ENCODE measurements at places on chromosomes 5 and 9.

DNA sequence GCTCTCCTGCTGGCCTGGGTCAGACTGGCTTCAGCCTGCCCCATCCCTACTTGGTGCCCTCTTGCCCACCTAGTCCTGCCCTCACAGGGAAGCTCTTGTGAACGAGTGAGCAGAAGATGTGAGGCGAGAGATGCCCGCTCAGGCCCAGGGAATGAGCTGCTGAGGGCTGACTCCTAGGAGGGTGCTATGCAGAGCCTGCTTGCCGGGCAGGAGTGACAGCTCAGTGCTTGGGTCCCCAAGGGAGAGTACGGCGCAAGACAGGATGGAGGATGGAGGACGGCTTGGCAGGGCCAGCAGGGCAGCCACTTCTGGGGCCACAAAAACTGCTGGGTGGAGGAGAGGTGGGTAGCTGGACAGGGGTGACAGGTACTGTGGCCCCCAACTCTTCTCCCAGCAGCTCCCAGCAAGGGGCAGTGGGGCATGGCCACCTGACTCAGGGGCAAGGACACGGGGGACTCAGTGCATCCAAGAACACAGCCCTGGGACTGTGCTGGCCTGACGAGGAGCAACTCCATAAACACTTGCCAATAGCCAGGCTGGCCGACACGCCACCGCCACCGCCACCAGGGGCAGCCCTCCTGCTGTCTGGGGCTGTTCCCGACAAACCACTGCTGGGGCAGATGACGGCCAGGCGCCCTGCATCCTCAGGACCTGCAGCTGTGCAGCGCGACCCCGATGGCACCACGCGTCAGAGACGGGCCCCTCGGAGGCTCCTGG is 55.6 kb upstream of the UBAC1 start:
- no peak for DNase-seq

DNA sequence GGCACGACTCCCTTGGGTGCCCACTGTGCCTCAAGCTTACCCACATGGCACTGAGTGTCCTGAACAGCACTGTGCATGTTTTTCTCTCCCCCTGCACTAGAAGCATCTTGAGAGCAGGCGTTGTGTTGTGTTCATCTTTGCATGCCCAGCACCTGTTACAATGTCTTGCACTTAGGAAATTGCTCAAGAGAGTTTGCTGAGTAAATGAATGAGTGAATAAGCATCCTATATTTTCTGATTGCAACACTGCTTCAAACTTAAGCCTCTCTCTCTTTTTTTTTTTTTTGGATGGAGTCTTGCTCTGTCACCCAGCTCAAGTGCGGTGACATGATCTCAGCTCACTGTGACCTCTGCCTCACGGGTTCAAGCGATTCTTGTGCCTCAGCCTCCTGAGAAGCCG is 94.5 kb downstream of the LMNB1 start:
- no peak for DNase-seq

DNA sequence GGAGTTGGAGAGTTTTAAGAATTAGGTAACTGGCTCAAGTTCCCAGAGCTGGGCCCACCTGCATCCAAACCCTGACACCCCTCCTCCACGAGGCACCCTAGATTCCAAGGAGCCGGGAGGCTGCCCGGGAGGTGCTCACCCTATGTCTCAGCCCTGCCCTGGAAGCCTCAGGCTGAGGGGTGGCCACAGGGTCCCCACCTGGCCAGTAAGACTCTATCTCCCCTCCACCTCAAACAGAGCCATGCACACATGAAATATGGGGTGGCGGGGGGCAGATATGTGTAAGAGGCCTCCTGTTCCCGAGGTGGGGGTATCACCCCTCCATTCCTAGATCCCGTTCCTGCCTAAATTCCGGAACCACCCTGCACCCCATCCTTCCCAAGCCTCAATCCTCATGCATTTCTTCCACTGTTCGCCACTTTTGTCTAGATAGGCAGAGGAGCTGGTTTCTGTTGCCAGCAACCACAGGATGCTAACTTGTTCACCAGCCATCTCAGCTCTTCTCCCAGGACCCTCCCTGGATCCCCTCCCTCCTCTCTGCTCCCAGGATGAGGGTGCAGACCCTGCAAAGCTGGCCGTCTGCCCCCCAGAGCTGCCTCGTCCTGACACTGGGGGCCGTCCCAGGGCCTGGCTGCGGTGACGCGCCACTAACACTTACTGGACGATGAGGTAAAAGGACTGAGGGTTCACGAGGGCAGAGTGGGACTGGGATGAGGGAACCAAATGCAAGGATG is 44.1 kb downstream of the COL23A1 start:
- DNase-seq: no peak

DNA sequence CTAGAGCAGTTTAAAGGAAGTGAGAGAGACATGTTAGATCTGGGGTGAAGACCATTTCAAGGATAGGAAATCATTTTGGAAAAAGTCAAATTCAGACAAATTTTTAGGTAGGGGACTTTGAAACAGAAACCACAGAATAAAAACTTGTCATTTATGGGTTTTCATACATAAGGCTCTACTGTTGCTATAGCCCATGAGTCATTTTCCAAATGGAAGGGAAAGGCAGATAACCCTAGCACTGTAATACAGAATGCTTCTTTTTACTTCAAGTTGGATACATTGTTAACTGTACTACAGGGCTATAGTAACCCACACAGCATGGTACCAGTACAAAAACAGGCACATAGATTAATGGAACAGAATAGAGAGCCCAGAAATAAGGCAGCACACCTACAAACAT is 455.4 kb downstream of the EBF1 start:
- no peak for DNase-seq

GRCh38 chr5:168875832-168876231 is 296.7 kb upstream of the PANK3 start:
- DNase-seq: no peak

GRCh38 chr5:142686210-142686734 is 382 bp upstream of the FGF1 start:
- DNase-seq: no peak

DNA sequence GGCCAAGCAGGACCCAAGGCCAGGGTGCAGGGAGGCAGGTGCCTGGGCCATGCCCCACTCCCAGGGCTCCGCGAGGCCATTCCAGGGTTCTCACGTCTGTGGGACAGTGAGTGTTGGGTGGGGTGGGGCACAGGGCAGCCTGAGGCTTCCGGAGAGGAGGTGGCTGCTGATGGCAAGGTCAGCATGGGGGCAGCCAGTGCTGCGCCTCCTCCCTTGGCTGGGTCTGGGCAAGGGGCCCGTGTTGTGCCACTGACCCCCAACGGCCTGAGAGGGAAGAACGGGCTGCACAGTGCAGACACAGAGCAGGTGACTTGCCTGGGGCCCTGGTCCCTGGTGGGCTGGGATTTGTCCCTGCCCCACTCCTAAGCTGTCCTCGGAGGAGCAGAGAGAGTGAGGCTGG is 82.1 kb downstream of the RXRA start:
- no peak for DNase-seq

DNA sequence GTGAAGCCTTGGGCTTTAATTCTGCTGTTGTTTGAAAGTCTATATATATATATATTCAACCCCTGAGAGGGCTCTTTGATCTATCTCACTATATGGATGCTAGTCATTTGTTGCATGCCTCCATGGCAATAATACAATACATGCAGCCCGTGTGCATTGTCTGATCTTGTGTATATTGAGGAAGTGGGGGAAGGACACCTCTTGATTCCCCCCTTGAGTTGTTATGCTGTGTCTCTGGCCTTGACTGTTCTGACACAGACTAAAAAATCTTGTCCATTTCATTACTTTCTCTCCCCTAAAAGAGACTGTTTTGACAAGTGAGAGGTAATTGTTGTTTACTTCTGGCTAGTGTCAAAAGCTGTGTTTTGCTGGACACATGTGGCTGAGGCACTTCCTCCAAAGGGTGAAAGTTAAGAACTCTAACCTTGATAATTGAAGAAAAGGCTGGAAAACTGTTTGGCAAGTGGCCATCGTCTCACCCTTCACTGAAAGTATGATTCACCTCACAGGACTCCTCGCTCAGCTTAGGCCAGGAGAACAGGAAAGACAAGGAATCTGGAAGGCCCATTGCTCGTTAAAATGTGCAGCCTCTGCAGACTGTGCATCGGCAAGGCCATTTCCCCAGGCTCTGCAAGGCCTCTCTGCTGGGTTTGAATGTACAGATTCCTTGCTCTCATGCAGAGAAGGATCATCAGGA is 304.0 kb downstream of the PRELID2 start:
- no peak for DNase-seq

DNA sequence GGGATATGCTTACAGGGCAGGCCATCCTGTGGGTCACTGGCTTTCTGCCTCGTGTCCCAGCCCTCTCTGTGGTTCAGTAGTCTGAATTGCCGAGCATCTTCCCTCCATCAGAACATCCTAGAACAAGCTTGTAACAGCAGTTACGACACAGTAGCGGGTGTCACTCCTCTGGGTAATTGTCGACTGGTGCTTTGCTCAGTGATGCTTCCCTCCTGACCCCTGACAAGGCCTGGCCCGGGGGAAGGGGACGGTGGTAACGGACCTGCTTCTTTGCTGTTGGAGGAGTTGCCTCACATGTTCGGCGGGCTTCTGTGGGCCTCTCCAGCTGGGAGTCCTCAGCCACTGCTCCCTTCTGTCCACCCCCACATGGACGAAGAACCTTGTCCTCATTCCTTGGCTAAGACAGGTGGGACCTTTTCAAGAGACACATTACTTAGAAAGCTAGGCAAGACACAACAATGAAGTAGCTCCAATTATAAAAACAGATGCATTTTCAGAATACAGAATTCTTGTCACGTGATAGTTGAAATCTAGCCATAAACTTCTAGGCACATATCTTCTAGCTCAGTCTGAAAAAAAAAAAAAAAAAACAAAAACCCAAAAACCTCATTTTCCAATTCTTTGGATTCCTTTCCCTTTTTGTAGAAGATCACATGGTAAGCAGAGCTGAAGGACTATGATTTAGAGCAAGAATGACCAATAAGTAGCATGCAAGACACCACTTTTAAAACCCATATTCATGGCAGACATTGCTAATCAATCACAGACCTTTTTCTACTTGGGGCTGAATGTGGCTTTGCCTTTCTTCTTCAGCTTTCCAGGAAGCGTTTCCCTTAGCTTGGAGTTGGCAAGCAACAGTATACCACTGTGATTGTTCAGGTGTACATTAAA is 25.0 kb downstream of the HMCN2 start:
- DNase-seq: no peak

DNA sequence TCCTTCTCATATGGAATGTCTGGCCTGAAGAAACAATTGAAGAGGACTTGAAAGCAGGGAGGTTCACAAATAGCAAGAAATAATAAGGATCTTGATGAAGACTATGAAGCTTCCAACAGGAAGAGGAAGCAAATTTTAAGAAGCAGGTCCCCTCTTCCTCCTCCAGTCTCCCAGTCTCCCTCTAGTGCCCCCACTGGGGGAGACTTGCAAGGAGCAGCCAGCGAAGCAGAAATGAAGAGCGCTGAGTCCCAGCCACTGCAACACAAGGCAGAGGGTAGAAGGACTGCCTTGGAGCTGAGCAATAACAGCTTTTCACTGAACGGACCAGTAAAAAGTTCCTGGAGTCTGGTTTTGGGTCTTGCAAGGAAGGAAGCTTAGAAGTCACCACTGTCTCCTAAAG is 32.6 kb upstream of the ACO1 start:
- peak; percentile 27 for DNase-seq

GRCh38 chr5:93415819-93416218 is 165.2 kb downstream of the NR2F1-AS1 start:
- no peak for DNase-seq

DNA sequence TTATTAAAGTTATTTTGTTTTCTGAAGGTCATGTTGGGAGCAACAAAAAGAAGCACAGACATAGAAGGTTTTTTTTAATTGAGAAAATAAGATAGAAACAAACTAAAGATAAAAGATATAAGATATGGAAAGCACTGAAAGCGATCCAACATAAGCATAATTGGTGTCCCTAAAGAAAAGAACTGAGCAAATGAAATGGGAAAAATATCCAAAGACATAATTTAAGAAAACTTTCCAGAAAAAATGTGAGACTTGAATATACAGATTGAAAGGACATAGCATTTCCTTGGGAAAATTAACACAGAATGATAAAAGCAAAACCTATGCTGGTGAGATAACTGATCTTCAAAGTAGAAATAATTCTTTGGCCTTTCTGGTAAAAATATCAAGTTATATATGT is 289.3 kb downstream of the KIAA0825 start:
- DNase-seq: no peak

- DNase-seq: no peak
These were observed 183.5 kb downstream of the LURAP1L start for GRCh38 chr9:12958279-12958678.

DNA sequence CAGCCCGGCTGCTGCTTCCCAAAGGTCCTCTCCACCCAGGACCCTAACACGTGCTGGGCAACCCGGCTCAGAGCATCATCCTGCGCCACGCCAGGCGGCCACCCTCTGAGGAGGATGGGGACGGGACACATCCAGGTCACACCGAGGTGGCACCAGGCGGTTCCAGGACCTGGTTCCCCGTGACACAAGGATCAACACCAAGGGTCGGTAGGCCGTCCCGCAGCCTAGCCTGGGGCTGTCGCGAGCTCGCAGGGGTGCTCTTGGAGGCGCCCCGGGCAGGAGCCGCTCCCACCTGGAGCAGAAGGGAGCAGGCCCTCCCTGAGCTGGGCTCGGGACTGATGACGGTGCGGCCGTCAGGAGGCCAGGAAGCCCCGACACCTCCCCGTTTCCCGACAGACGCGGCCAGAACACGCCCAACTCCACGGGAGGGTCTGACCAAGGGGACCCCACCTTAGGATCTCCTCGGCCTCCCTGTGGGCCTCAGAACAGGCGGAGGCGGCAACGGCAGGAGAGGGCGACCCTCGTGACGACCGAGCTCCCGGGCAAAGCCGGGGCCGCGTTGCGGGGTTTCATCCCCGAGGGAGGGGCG is 6.3 kb downstream of the EXD3 start:
- no peak for DNase-seq

DNA sequence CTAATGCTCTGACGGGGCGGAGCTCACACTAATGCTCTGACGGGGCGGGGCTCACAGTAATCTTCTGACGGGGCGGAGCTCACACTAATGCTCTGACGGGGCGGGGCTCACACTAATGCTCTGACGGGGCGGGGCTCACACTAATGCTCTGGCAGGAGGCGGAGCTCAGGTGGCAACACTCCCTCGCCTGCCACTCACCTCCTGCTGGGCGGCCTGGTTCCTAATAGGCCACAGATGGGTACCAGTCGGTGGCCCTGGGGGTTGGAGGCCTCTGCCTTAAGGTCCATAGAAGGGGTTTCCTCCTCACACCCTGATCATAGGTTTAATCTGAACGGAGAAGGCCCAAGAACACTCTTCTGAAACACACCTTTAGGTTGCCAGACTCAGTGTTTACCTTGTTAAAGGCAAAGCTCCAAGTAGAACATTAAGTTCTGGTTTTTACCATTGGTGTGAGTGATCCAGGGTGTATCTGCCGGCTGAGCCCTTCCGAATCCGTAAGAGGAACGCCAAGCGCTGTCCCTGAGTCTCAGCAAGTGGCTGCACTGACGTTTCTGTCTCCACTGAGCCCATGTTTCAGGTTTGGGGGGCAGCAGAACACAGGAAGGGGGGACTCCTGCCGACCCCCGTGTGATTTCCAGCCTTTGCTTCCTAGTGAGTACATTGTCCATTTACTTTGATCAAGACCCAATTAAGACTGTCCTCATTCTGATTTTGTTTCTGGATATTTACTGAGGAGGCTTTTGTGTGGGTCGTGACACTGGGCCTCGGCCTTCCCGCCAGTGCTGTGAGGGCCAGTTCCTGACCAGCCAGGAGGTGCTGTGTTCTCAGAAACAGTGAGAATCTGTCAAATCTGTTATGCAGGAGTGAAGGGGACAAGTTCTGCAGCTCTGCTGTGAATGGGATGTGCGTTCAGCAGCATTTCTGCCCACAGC is 24.6 kb upstream of the LRRC14B start:
- no peak for DNase-seq
